ENCODE measurements at places on chromosomes 7 and 10. TPM values are rescaled to one million over a fixed set of nuclear protein-coding genes. Genes with fewer than 3 reads are reported as not detected.

Gene DEPP1
- 53.0 TPM for total RNA-seq

Gene CDCA7L
- total RNA-seq: 17.3 TPM

GRCh38 chr10:3807211-3807927, 22.4 kb upstream of the KLF6 start:
- DNase-seq: no peak
- H3K27me3 ChIP-seq: peaks cover 3% of the 10 kb centered on the region
- H3K36me3 ChIP-seq: no peaks in the 10 kb centered on the region
- H3K27ac ChIP-seq: peak overlapping the region; percentile 99
- peak overlapping the region; percentile 26 for H3K4me3 ChIP-seq

DNA sequence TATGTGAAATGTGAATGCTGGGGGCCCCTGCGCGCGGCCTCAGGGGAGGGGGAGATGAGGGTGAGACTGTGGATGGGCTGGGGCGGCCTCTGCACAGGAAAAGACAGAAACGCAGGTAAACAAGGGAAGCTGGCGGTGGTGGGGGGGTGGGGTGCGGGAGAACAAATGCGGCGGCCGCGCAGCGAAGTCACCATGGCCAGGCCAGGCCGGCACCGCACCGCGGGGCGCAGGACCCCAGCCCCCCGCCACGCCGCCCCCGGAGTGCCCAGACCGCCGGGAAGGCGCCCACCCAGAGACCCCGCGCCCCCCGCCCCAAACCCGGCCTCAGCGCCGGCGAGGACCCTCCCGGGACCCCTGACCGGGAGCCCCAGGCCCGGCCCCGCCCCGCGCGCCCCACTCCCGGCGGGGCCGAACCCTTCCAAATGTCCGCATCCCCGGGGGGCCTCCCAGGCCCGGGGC, 14.5 kb upstream of the DNAAF5 start:
- no peak for DNase-seq
- peaks cover 32% of the 10 kb centered on the region for H3K4me1 ChIP-seq
- H3K27me3 ChIP-seq: peaks cover 4% of the 10 kb centered on the region
- peaks cover 19% of the 10 kb centered on the region for H3K36me3 ChIP-seq
- H3K4me3 ChIP-seq: no peak overlapping the region

GRCh38 chr10:126759531-126759930, 89.0 kb upstream of the C10orf90 start:
- no peak overlapping the region for H3K27ac ChIP-seq
- no peaks in the 10 kb centered on the region for H3K4me1 ChIP-seq
- H3K4me3 ChIP-seq: no peak overlapping the region
- peaks cover 3% of the 10 kb centered on the region for H3K27me3 ChIP-seq

DNA sequence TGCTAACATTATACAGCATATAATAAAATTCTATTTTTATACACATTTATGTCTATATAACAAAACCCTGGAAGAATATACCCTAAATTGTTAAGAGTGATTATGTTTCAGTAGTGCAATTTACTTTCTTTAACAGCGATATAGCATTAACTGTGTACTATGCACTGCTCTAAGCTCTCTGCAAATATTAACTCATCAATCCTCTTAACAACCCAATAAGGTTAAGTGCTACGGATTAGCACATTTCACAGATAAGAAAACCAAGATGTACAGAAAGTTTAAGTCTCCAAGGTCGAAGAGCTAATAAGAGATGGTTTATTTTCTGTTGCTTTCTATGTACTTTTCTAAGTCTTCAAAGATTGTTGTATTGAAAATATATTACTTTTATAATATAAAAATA, 95.8 kb downstream of the SEMA3C start:
- no peak overlapping the region for H3K4me3 ChIP-seq
- H3K27me3 ChIP-seq: no peaks in the 10 kb centered on the region
- DNase-seq: no peak
